ENCODE measurements at places on chromosomes 5 and 9.

DNA sequence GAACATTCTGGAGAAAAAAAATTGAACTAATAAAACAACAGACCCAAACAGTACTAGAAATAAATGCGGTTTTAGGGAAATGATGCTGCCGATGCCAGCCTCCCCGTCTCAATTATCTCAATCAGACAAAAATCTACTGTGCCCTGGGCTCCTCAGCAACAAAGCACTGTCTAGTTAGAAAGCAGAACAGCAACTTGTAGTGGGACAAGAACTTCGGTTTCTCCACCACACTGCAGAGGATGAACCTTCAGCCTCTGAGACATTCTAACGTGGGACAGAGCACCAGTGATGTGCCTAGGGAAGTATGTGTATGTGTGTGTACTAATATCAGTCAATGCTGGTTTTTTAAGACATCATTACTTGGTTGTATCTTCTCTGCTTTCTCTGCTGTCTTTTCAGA, 11.1 kb upstream of the CAST start:
- no peak for DNase-seq

DNA sequence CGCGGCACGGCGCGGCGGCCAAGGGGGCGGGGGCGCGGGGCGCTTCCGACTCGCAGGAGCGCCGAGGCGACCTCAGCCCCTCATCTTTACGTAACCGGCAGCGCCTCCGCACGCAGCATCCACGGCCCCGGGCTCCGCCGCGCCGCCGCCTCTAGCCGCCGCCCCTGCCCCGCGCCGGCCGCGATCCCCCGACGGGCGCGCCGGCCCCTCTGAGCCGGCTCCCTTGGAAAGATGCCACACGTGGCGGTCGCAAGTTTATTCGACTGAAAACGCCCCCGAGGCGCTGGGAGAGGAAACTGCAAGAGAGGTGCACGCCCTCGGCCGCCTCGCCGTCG, 1.0 kb downstream of the KLF9 start:
- peak; percentile 78 for DNase-seq

GRCh38 chr5:180811623-180812124, 9.1 kb upstream of the MGAT1 start:
- DNase-seq: no peak

DNA sequence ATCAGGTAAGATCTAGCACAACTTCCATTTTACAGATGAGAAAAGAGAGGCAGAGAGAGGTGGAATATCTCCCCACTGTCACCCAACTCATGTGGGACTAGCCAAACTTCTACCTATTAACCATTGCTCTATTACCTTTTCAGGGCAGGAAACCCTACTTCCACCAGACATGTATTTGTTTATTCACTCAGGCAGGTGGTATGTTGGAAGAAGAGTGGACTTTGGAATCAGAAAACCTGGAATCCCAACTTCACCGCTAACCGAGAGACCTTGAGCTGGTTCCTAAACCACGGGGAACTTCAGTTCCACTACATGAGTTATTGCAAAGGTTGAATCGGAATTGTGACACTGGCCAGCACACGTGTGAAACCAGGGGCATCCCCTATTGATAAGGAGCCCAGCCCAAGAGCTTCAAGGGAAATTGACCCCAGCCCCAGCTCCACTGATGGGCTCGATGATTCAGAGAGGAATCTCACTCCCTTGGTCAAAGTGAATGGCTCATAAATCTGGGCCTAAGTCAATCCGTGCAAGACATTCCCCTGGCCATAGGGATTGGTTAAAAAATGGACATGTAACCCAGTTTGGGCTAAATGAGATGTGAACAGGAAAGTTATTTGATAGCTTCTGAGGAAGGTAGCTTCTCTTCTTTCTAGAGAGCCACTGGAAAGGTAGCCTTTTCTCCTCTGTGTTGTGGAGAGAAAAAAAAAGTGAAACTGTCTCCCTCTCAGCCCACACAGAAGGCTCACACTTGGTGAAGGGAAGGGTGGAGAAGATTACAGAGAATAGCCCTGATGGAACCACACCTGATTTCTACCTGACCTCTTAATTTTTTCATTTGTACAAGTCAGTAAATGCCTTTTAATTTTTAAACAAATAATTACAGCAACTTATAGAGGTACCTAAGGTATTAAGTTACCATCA, 5.5 kb upstream of the GLIS3 start:
- DNase-seq: no peak

DNA sequence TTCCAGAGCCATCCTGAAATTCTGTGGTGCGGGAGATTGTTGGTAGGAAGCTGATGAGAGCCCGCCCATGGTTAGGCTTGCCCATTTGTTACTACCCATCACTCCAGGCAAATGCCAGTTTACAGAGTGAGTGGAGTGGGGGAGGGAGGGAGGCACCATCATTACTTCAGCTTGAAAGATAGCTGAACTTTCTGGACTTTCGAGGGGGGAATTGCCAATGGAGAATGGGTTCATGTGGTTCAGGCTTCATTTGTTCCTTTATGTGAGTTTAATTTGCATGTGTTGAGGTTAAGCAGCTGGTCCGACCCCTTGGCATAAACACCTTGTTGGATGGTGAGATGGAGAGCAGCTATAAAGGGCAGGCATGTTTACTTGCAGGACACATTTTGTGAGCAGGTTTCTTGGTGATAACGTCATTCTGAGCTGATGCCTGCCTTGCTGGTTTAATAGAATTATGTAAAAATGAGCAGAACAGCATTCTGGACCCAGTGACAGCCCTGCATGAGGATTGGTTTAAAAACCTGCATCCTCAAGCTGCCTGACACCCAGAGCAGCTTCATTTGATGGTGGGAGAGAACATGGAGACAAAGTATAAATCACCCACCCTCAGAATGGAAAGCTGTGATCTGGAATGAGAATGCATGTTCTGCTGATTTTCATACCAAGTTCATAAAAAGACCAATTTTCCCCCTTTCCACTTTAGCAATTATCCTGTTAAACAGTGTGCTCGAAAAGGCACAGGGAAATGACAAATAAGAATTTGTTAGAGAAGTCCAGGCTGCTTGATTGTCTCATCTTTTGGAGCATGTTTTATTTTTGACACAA, 106.3 kb downstream of the TRIO start:
- DNase-seq: no peak

DNA sequence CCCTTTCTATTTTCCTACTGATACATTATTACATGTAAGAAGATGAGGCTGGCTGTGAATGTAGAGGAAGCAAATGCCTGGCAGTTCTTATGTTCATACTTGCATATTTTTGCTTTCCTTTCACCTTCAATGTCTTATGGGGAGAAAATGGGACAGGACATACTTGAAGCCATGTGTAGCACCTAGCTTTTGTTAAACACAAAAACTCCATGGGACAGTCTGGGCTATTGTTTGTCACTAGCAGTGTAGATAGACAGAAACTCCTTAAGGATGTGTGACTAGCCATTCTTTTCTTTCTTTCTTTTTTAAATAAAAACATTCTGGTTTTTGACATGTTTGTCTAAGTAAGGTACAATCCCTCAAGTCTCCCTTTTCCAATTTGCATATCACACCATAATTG, 122.7 kb downstream of the ARL15 start:
- DNase-seq: no peak
